ENCODE measurements at places on chromosomes 16 and 17.
A peak's percentile ranks its signal among the peaks of the same experiment; 100 is the strongest.

- DNase-seq = no peak
Observed at GRCh38 chr16:1333149-1333812, at the start of gene BAIAP3. BAIAP3 (plus strand) TSS chr16:1333645; CDS start chr16:1338550, 4,905 bp downstream.

GRCh38 chr16:24116046-24116776, 139.9 kb upstream of the CACNG3 start:
- DNase-seq = no peak

GRCh38 chr16:50982808-50983207, 168.3 kb downstream of the SALL1 start:
- no peak for DNase-seq

GRCh38 chr16:17440131-17440530, 30.6 kb downstream of the XYLT1 start:
- DNase-seq = no peak

DNA sequence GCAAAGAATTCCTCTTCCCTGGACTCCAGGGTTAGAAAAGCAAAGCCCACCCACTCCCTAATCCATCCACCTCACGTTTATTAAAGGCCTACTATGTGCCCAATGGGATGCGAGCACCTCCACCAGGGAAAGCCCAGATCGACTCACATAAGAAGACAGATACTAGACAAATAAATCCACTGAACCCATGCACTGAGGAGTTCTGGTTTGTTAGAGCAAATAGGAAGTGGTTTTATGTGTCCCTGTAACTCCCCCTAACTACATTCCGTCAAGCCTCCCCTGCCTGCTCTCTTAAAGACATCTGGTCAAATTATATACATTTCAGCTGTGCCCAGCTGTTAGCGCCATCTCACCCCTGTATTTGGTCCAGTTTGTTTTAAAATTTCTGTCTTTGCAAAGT, 218.5 kb upstream of the RPL38 start:
- DNase-seq = peak; percentile 41

- no peak for DNase-seq
Observed at GRCh38 chr16:19700319-19700781, 17.7 kb downstream of the KNOP1 start.

- peak; percentile 13 for DNase-seq
Observed at GRCh38 chr16:6643080-6643686, 689.5 kb upstream of the RBFOX1 start.

DNA sequence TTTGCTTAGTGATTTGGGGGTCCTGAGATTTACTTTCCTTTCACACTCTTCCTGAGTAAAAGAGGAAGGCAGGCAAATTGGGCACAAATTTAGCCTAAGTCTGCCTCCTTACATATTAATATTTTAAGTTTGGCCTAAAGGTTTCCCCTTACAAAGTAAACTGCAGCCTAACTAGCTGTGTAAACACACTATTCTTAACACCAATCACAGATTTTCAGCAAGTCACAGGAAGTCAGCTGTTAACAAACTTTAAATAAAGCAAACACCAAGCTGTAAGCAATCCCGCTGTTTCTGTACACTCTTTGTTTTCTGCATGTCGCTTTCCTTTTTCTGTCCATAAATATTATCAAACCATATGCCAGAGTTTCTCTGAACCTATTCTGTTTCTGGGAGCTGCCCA, 45.1 kb upstream of the ABCC11 start:
- peak; percentile 34 for DNase-seq

Measured in NCI-H510A treated with DMSO at 0.1 percent for 48 hours (cell line).